ENCODE measurements at places on chromosomes 7 and 10.

- no peaks in the 10 kb centered on the region for H3K36me3 ChIP-seq
- peaks cover 10% of the 10 kb centered on the region for H3K4me1 ChIP-seq
- H3K4me3 ChIP-seq = no peak overlapping the region
- no peaks in the 10 kb centered on the region for H3K27me3 ChIP-seq
- no peak for DNase-seq
Measured at GRCh38 chr10:112746329-112746728, 203.7 kb upstream of the TCF7L2 start.

- no peaks in the 10 kb centered on the region for H3K4me1 ChIP-seq
- no peak overlapping the region for H3K4me3 ChIP-seq
- H3K27me3 ChIP-seq = no peaks in the 10 kb centered on the region
- no peak for DNase-seq
- peak overlapping the region; percentile 6 for H3K27ac ChIP-seq
- no peaks in the 10 kb centered on the region for H3K36me3 ChIP-seq
Measured at GRCh38 chr7:79489371-79489770, 35.9 kb upstream of the MAGI2 start.

GRCh38 chr10:105239311-105240219 lies 598.5 kb downstream of the SORCS3 start:
- H3K27ac ChIP-seq = no peak overlapping the region
- no peaks in the 10 kb centered on the region for H3K27me3 ChIP-seq

- H3K27ac ChIP-seq = no peak overlapping the region
- no peaks in the 10 kb centered on the region for H3K27me3 ChIP-seq
- no peak overlapping the region for H3K4me3 ChIP-seq
- H3K36me3 ChIP-seq = no peaks in the 10 kb centered on the region
Measured at GRCh38 chr7:130695840-130696239, 9.5 kb upstream of the TSGA13 start.

DNA sequence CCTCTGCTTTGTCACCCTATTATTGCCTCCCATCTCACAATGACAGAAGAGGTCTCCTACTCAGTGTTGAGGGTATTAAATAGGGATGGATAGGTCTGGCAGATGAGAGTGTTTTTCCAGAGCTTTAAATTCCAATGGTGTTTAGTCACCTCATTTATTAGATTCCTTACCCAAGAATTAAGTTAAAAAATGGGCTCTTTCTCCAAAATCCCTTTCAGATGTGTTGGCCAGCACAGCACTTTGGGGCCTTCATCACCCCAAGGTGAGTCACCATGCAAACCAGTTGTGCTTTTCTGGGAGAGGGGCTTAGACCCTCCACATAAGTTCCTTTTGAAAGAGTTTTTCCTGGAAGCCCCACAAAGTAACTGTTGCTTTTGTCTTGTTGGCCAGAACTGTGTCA lies 78.4 kb downstream of the CYP26A1 start:
- H3K4me1 ChIP-seq = no peaks in the 10 kb centered on the region
- no peak for DNase-seq
- no peaks in the 10 kb centered on the region for H3K36me3 ChIP-seq
- H3K27ac ChIP-seq = no peak overlapping the region
- no peak overlapping the region for H3K4me3 ChIP-seq

DNA sequence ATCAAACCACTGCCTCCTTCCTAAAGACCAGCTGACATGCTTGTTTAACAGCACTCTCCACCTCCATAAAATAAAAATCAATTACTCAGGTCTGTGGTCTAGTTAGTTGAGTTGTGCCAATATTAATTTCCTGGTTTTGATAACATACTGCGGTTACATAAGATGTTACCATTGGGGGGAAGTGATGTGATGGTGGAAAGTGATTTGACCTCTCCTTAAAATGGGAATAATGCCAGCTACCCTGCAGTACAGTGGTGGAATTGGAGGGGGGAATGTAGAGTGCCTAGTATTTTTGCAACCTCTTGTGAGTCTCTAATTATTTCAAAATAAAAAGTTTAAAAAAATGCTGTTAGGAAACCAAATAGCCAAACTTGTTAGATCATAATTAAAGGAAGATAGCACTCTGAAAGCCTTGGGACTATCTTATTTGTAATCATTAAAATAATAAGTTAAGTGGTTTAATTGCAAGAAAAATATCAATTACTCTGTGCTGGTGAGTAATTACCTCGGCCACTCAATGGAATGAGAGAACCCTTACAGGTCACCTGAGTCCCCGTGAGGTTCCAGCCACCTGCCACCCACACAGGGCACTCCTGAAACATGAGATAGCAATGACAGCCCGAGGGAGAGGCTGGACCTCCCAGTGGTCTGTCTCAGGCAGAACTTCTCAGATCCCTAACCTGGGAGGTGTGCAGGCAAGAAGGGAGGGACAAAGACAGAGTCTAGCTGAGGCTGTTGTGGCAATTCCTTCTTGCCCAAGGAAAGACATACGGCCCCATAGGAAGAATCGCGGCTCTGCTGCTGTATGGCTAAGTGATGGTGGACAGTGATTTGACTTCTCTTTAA lies 94.1 kb downstream of the SH3PXD2A start:
- H3K27me3 ChIP-seq = no peaks in the 10 kb centered on the region
- DNase-seq = no peak
- peaks cover 46% of the 10 kb centered on the region for H3K4me1 ChIP-seq
- no peaks in the 10 kb centered on the region for H3K36me3 ChIP-seq

DNA sequence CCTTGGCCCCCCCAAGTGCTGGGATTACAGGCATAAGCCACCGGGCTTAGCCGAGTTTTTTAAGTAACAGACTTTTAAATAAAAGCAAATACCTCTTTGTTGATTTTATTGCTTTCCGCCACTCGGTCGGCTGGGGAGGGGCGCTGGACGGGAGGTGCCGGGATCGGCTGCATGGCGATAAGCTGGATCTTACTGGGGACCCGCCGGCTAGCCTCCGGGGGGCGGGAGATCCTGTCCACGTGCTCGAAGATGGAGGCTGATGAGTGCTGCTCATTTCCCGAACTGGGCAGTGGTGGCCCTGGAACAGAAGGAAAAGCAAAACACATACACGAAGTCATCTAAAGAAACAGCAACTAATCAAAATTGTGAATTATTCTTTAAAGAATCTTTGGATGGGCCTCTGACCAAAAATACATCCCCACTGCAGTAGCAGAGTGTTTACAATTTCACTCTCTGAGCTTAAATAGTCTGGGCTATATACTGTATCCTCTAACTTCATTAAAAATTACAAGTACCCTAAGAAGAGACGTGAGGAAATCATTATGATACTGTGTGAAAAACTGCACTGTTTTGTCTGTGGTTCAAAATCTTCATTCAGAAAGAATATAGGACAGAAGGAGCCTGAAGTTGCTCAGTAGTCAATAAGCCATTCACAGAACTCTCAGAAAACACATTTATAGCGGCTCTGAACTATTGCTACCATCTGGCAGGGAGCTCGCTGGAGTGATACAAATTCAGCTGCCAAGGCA lies 73.2 kb upstream of the ATP6V0A4 start:
- H3K4me1 ChIP-seq = no peaks in the 10 kb centered on the region
- no peak overlapping the region for H3K4me3 ChIP-seq
- H3K27me3 ChIP-seq = no peaks in the 10 kb centered on the region
- no peaks in the 10 kb centered on the region for H3K36me3 ChIP-seq
- no peak overlapping the region for H3K27ac ChIP-seq
- DNase-seq = no peak

DNA sequence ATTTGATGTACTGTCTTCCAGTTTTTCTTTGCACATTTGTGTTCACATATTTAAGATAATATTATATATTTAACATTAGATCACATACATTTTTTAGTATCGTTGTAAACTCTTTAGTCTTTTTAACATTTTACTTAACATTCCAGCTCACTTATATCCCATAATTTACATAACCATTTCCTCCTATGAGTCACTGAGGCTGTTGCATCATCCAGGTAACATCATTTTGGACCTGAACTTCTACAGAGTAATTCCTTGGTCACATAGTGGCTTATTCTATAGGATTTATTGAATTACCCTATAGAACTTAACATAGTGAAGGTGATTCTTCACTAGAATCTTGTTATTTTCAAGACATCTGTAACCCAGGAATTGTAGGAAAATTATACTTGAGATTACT lies 194.4 kb downstream of the POU6F2 start:
- no peaks in the 10 kb centered on the region for H3K4me1 ChIP-seq
- H3K4me3 ChIP-seq = no peak overlapping the region
- H3K27me3 ChIP-seq = no peaks in the 10 kb centered on the region
- DNase-seq = no peak
- no peaks in the 10 kb centered on the region for H3K36me3 ChIP-seq

GRCh38 chr10:7797582-7797981 lies 9.6 kb downstream of the ATP5F1C start:
- peaks cover 18% of the 10 kb centered on the region for H3K36me3 ChIP-seq
- H3K27ac ChIP-seq = no peak overlapping the region
- no peak overlapping the region for H3K4me3 ChIP-seq
- no peak for DNase-seq
- H3K4me1 ChIP-seq = peaks cover 3% of the 10 kb centered on the region

Measured in Panc1 (cell line).